Hindlimb muscle (tissue), 1 donor: ENCODE measurements at places on chromosomes 7 and 10.

- DNase-seq, result no peak
These were observed 13.9 kb upstream of the PLXNA4 start for GRCh38 chr7:132590162-132590561.

DNA sequence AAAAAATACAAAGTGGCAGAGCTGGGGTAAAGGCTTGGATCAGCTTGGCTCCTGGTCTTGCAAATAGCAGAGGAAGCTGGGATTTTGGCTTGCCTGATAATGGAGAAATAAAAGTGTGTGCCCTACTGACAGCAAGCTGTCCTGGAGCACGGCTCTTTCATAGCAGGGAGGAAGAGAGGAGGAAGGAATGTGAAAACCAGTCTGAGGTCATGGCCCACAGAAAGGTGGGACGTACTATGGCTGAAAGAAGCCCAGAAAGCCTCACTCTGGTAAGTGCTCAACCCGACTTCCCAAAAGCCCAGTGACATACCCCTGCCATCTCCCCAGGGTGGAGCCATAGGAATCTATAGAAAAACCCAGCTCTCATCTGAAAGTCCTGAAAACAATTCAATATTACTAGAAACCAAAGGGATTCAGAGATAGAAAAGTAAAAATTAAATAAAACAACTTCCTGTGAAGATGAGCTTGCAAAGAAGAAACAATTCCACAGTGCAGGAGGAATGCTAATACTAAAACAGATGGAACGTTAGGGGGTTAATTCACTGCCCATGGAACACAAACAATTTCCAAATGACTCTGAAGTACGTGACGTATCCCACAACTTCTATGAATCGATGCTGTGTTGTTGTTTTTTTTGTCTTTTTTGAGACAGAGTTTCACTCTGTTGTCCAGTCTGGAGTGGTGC, 246.7 kb upstream of the PTN start:
- no peak for DNase-seq

DNA sequence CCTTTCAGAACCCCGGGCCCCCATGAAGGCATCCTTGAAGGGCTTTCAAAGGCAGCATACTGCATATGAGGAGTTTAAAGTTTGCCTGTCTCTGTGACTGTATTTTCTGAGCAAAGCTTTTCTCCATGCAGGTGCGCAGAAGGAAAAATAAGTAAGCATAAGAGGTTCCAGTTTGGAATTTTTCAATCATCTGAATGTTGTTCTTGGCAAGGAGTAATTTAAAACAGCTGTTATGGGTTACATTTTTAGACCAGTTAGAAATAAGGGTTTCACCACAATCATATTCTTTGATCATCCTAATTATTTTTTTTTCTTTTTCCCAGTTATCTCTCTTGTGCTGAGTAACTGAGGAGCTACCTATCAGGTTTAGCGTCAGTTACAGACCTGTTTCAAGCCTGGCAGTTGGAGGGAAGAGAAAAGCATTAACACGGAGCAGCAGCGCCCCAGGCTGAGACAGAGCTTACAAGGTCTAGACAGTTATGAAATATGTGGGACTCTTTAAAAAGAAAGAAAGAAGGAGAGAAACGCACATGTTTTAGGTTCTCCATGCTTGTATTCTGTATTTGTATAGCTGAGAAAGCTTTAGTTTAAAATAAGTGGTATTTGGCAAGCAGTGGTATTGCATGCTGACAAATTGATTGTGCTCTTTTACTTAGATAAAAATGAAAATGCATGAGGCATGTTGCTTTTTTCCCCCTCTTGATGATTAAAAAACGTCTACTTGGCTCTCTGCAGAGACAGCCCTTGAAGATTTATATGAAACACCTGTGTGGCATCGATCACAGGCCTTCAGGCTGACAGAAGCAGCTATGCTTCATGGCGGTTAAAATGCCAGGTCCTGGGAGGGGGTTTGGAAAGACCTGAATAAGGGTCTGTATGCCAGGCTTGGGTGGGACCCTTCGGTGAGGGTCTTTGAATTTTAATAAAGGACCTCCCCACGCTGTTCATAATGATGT, 157.6 kb downstream of the GRK5 start:
- no peak for DNase-seq

DNA sequence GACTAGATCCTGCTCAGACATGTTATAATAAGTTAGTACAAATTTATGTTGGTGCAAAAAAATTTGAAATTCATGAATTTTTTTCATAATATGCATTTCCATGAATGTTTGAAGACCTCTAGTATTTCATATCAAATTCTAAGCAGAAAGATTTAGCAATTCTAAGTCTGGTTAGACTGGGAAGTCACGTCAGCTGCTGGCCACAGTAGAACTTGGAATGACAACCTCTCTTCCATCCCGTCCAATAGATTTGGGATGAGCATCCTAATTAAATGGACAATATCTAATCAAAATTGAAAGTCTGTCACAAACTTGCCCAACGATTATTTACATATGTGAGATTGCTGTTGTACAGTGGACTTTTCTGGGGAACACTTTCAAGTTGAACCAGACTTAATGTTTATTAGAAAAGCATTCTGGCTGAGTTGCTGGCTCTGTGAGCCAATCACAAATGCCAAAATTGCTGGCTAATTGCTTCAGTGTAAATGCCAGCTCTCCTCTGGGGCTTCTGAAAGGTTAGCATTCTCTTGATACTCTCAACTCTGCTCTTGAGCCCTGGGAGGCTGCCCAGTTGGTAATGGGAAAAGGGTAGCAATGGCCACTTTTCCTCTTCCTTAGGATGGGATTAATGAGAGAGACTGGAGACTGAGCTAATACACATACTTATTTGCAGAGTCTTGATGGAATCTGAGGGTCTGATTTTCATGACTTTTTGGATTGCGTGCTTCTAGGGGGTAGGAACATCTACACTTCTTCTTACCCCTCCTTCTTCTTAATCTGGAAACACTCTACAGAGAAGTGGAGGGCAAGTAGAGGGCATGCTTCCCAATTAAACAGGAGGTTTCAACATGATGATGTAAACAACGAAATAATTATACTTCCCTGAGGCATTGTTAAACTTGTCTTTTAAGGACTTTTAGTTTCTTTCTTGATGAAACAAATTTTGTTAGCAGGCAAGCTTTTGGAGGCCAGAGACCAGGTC, 253.5 kb downstream of the BAMBI start:
- no peak for DNase-seq

DNA sequence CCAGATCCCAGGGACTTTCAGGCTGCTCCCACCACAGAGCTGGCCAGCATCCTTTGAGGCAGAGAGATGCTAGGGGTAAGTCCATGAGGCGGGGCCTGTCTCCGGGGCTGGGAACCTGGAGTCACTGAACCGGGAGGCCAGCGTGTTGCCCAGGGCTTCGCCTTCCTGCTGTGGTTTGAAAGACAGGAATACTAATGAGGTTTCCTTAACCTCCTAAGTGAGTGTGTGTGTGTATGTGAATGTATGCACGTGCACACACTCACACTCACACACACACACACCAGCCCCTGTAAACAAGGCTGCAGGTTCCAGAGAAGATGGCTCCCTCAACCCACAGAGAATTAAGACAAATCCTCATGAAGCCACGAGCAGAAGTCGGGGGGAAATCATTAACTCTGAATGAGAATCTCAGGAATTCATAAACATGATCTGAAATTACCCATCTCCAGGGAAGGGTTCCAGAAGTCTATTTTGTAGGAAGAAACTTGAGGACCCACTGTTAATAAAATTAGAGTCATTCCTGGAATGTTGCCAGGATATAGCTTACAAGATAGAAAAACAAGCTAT, 20.3 kb upstream of the PFKP start:
- no peak for DNase-seq

GRCh38 chr7:129435414-129435829, 1.2 kb downstream of the STRIP2 start:
- DNase-seq, result no peak

DNA sequence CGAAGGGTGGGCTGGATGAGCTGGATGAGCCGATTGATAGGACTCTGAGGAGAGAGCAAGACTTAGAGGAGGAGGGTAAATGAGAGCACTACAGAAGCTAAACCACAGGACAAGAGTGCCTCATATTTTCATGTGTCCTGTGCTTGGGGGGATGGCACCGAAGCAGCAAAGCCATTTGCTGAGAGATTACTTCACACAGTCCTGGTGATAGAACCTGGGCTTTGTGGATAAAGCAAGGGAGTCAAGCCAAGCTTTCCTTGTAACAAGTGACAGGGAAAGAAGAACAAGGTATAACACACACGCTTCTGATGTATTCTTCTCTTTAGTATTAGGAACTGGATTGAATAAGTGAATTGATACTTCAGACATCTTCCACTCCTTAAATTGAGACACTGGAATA, 253.7 kb downstream of the ANKRD7 start:
- no peak for DNase-seq

GRCh38 chr7:15096853-15097252, 194.3 kb upstream of the DGKB start:
- no peak for DNase-seq

DNA sequence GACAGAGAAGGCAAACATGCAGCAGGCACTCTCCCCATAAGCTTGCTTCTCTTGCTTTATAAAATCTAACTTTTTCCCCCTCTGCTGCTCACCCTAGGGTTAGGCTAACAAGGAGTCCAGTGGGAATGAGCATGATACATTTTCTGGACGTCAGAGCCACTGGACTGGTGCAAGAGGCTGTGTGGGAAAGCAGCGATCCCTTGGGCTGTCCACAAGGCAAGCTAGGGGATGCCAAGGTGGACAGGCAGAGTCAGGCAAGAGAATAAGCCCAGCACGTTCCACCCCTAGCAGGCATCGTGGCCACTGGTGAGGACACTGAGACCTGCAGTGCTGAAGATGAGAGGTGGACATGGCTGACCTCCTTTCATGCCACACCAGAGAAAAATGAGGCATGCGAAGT, 290.9 kb upstream of the ZMIZ1 start:
- DNase-seq, result no peak

DNA sequence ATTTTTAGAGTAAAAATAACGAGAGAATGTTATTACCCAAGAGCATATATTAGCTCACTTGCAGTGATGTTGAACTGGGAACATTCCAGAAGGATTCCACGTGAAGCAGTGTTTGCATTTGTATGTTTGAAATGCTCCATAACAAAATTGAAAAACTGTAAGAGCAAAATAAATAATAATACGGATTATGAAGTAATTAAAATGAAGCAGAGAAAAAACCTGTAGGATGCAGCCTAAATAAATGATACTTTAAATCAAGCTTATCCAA, 203.3 kb downstream of the BAMBI start:
- no peak for DNase-seq

- no peak for DNase-seq
These were observed 320.3 kb upstream of the FOXK1 start for GRCh38 chr7:4361774-4362173.

GRCh38 chr10:31999070-31999660, 57.1 kb downstream of the KIF5B start:
- no peak for DNase-seq

DNA sequence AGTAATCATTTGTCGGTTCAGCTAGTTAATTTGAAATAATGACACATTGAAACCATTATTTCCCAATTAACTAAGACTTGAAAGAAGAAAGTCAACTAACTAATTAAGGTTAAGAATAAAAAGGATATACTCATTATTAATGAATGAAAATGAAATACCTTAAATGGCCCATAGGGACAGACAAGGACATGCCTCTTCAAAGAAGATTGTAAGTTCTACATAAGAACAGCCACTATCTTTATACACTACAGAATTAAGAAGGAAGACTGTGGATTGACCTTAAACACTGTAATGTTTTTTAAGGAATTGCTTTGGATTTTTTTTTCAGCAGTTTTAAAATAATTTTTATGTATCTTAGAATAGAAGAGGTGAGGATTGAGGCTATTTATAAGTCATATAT, 60.7 kb downstream of the CSTF2T start:
- DNase-seq, result no peak

DNA sequence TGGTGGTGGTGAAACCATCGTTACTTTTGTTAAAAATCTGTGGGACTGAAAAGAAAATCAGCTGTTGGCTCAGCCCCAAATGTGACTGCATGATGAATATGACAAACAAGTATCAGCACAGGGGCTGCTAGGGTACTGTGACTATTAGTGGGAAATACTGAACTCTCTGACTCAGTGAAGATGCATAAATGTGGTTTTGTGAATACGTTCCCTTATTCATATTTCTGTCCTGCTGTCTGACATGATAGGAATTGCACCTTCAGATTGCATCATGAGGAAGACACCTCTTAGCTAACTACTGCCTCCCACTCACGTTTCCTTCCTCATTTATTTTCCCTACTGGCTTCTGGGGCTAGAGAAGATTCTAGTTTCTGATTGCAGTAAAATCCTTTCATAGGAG, 1.4 kb downstream of the CLEC5A start:
- DNase-seq, result no peak

- DNase-seq, result no peak
These were observed 984 bp upstream of the IKZF1 start for GRCh38 chr7:50303335-50304128.

GRCh38 chr7:51040787-51041186, 258.1 kb upstream of the GRB10 start:
- no peak for DNase-seq

DNA sequence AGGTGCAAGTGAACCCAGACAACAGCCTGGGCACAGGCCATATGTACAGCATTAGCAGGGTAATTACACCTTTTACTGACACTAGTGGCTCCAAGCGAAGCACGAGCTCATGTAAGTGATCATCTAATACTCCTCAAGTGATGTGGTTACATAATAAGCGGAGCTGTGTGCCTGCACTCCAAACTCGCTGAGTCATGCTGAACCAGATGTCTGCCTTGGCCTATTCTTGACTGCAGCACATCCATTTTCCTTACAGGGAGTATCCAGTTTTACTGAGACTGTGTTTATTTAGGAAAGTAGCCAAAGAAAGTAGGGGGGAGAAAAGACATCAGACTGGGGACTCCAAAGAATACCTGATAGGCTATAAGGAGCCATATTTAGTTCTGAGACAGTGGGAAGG, 90.1 kb downstream of the GRM3 start:
- no peak for DNase-seq

- no peak for DNase-seq
These were observed 95.2 kb downstream of the VOPP1 start for GRCh38 chr7:55476852-55477780.

DNA sequence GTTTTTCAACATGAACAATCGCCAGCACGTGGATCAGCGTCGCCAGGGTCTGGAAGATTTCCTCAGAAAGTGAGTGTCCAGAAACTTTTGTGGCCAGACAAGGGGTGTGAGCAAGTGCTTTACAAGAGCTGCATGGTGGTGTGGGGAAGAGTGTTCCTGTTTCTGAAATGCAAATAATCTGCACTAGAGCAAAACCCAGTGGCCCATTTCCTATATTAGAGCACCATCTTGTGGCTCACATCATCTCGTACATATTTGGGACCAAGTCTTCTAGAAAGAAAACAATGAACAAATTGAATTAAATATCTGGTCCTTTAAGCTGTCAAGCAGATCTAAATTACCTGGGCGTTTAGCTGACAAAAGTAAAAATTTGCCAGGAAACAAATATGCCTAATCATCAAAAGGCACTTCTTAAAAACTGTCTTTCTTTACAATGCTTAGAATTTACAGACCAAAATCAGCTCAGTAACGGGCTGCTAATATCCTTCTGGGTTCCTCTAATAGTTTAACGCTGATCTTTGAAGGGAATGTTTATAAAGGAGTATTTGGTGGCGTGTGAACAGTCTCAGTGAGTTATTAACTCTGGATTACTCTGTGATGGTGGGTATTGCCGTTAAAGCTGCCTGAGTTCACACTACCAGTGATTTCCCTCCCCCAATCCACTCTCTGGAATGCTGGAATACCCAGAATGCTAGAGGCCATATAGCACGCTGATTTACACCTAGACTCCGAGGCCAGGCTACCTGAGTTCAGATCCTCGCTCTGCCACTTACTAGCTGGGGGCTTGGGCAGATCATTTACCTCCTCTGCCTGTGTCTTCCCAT, 73.6 kb downstream of the SNX10 start:
- DNase-seq, result peak; percentile 80

GRCh38 chr7:4483851-4484250, 198.2 kb upstream of the FOXK1 start:
- no peak for DNase-seq

GRCh38 chr7:78777829-78778228, 675.6 kb downstream of the MAGI2 start:
- DNase-seq, result no peak
